ENCODE measurements at places on chromosomes 1 and 21. TPM values are rescaled to one million over a fixed set of nuclear protein-coding genes. Genes with fewer than 3 reads are reported as not detected.

MXRA8 gene
- not detected for polyA plus RNA-seq

RNU1-2 gene
- polyA plus RNA-seq = 36.8 TPM

AGMAT gene
- 2.4 TPM for polyA plus RNA-seq

ACTL8 gene
- not detected for polyA plus RNA-seq

TTF2 gene
- polyA plus RNA-seq = 9.6 TPM

WDR64 gene
- polyA plus RNA-seq = not detected

C1QC gene
- not detected for polyA plus RNA-seq

Data from naive B cell (primary cell).